GDM1 (cell line): ENCODE measurements at places on chromosomes 1 and 21.

DNA sequence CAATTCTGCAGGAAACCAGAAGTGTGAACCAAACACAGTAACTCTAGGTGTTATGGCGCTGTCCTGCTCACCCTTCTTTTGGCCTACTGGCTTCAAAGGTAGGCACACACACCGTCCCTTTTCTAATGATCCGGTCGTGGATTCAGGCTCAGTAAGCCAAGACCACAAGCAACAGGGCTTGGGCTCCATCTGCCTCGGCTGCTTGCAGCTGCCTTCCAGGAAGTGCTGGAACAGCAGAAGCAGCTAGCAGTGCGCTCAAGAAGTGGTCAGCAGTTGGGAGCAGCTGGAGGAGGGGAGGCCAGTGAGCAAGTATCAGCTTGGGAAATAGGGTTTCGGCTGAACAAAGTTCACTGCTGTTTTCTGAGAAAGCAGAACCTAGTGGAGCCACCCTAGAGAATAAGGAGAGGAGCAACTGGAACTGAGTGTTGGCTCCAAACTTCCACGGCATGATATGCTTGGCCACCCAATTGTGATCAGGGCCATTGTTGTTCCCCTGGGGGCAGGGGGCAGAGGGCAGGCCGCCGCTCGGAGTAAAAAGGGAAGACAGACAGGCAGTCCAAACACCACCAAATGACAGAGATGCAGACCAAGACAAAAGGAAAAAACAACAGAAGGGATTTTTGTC lies 173.4 kb downstream of the TOMM20 start:
- DNase-seq, result peak; percentile 68

DNA sequence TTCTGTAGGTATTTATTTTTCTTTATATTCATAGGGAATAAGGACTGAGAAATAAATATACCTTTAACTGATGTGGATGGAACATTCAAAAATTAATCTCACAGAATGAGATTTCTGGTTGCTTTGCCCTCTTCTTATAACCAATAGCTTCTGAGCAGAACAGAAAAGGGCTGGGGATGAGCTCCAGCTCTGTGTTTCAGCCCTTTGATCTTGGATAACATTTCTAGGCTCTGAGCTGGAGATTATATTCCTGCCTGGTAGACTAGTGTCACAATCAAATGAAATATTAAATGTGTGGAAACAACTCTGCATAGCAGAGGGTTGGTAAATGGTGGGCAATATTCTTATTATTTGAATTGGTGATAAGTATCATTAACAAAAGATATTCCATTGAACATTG lies 14.6 kb downstream of the MAP3K21 start:
- no peak for DNase-seq

DNA sequence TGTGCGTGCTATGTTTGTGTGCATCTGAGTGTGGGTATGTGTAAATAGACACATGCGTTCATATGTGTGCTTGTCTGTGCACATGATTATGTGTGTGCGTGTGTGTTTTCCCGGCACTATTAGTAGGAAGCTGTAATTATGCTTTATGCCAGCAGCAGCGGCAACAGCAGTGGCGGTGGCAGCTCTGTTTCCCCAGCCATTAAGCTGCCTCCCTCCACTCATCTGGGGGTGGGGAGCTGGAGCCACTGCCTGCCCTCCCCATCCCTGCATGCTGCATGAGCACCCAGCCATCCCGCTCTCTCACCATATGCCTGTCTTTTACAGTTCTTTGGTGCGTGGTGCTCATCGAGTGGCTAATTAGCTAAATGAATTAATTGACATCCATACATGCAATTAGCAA lies 30.5 kb upstream of the ACOT11 start:
- DNase-seq, result no peak

DNA sequence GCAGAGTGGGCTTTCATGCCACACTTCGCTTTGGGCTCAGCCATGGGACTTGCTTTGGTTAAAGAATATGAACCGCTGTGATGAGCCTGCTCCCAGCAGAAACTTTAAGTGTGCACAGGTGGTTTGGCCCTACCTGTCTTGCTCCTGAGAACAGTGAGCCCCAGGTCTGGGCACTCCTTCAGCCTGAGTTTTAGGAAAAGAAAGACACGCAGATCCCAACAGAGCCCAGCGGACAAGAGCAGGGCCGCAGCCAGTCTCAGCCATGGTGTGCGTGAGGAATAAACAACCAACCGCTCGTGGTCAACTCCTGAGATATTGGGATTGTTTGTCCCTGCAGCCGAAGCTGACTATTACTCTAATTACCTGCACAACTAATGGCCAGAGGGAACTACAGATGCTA lies 217.1 kb upstream of the C1orf174 start:
- no peak for DNase-seq

- no peak for DNase-seq
Measured at GRCh38 chr1:240027059-240027462, 64.6 kb upstream of the FMN2 start.

DNA sequence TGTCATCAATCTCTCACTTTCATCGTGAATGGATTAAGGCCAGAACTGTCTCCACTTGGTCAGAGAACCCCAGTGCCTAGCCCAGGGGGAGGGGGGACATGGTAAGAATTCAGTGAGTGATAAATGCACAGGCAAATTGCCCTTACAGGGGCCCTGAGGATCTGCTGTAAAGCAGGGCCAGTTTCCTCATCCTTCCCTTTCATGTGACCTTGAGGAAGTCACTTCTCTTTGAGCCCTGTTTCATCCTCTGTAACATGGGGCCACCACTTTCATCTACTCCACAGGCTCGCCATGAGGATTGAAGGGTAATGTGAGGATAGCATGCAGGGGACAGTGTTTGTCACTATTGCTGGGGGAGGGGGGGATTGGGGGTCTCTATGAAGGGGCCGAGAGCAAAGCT lies 28.1 kb upstream of the C1QA start:
- no peak for DNase-seq

DNA sequence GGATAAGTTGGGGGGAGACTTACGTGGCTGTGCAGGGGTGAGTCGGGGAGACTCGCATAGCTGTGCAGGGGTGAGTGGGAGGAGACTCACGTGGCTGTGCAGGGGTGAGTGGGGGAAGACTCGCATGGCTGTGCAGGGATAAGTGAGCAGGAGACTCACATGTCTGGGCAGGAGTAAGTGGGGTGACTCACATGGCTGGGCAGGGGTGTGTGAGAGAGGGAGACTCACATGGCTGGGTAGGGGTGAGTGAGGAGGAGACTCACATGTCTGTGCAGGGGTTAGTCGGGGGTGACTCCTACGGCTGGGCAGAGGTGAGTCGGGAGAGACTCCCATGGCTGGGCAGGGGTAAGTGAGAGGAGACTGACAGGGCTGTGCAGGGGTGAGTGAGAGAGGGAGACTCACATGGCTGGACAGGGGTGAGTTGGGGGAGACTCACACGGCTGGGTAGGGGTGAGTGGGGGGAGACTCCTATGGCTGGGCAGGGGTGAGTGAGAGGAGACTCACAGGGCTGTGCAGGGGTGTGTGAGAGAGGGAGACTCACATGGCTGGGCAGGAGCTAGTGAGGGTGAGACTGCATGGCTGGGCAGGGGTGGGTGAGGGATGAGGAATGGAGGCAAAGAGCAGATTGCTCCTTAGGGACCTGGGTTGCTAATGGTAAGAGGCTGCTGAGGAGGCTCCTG lies 56.0 kb upstream of the ABCG1 start:
- no peak for DNase-seq

DNA sequence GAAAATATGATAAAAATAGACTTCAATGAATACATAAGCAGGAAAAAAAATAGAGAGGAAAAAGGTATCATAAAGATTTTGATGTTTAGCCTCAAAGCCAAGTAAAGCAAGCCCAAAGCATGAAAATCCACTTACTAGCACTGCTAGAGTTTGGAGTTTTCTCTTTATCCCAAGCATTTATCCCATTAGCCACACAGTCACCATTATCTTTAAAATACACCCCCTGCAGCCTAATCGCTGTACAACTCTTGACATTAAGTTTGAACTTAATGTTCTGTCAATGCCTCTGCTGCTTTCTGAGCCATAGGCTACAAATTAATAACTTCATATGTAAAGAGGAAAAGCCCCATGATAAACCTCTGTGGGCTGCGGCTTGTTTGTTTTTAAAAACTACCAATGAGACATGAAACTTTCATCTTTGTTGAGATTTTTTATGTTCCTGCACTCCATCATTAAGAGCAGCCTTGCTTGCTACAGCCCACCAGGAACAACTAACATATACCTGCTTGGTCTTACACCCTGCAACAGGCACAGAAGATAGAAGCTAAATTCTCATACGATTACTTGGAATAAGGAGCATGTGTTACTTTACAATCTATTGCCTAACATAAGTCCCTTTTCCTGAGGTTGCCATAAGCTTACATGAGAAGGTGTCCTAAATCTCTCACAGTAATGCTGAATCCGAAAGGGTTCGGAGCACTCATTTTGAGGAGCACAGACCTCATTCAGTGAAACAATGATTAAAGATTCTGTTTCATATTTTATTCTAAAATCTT lies 202.4 kb downstream of the SMYD3 start:
- no peak for DNase-seq

- no peak for DNase-seq
Measured at GRCh38 chr1:230849451-230850224, 18.7 kb downstream of the C1orf198 start.

DNA sequence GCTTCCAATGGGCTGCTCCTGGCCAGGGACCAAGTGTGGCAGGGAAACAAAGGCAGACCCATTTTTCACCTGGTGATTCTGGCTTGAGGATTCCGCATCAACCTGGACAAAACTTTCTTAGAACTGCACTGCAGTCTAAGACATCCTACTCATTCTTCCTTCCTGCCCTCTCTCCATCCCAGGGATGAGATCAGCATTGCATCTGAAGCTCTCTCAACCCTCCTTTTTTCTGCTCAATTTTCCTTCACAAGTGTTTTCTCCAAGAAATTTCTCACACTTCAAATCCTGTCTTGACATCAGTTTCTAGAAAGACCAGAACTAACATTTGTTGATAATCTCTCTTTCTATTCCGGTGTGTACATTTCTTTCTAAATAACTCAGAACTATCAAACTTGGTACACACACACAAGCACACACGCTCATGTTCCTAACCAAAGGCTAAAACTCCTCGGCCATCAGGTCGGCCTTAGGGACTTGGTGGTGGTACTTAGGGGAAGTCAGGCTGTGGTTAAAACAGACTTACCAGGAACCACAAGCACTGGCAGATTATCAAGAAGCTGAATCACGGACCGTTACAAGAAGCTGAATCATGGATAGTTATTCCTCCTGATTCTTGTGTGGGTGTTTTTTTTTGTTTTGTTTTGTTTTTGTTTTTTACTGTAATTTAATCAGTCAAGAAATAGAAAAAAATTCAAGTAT lies 21.0 kb upstream of the CXADR start:
- DNase-seq, result peak; percentile 27

DNA sequence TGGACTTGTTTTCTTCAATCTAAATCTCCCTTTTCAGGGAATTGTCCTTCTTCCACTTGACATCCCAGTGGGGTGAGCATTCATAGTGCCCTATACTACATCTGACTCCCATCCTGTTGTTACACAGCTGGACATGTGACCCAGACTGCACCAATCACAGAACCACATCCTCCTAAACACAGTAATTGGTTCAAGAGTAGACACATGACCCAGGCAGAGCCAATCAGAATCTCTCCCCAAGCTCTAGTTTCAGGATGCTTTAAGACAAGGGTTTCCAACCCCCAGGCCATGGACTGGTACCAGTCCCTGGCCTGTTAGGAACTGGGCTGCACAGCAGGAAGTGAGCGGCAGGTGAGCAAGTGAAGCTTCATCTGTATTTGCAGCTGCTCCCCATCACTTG lies 5.6 kb upstream of the DDOST start:
- DNase-seq, result no peak

DNA sequence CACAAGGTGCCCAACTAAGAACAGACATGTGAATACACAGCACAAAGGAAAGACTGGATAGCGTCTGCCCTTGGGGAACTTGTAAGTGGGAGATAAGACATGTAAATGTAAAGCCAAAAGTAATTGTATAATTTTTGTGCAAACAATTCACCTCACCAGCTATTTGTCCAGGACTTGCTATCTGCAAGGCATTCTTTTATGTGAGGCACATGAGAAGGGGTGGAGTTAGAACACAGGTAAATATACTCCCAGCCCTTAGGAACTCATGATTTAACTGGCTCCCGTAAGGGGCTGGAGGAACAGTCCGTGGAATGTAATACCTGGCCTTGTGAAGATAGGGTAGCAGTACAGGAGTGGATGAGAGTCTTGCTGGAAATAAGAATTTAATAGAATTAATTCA lies 61.3 kb downstream of the CDK18 start:
- DNase-seq, result no peak

GRCh38 chr1:98211271-98211845 lies 290.5 kb upstream of the DPYD start:
- DNase-seq, result no peak

GRCh38 chr1:2447276-2448097 lies 28.6 kb upstream of the PLCH2 start:
- DNase-seq, result no peak

- no peak for DNase-seq
Measured at GRCh38 chr21:32812035-32812434, 40.5 kb upstream of the PAXBP1 start.
